Pulmonary artery endothelial cell (primary cell): ENCODE measurements at places on chromosomes 3 and 15.

- DNase-seq, result no peak
Measured at GRCh38 chr15:83110381-83110780, 2.9 kb downstream of the TM6SF1 start.

DNA sequence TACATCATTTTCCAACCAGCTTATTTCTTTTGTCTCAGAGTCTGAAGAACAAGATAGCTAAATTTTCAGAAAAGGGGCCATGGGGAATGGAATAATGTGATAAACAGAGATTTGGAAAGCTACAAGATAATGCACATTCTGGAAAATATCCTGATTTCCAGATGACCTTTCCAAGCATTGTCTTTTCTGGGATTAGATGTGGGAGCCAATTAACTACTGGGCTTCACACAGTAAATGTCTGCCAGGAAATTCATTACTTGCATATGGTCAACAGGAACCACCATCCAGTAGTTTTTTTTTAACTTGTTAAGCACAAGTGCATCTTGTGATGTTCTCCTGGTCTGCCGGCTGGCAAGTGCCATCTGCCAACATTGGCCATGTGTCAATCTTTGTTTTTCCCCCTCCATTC lies 131.1 kb upstream of the BFSP2 start:
- DNase-seq, result no peak

DNA sequence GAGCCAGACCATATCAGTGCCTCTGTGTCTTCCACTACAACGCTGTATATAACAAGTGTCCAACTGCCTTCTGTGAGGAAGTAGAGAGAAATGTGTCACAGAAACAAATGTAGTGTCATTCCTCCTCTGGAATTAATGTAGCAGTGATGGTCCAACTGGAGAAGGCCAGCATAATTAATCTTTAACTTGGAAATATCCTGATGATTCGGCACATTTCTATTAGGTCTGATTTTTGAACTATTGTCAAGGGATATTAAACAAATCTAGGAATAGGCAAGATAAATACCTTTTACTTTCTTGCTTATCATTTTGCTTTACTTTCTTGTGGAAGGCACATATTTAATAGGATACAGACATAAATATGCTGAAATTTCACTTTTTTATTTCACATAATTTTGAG lies 446.2 kb upstream of the ALCAM start:
- no peak for DNase-seq

DNA sequence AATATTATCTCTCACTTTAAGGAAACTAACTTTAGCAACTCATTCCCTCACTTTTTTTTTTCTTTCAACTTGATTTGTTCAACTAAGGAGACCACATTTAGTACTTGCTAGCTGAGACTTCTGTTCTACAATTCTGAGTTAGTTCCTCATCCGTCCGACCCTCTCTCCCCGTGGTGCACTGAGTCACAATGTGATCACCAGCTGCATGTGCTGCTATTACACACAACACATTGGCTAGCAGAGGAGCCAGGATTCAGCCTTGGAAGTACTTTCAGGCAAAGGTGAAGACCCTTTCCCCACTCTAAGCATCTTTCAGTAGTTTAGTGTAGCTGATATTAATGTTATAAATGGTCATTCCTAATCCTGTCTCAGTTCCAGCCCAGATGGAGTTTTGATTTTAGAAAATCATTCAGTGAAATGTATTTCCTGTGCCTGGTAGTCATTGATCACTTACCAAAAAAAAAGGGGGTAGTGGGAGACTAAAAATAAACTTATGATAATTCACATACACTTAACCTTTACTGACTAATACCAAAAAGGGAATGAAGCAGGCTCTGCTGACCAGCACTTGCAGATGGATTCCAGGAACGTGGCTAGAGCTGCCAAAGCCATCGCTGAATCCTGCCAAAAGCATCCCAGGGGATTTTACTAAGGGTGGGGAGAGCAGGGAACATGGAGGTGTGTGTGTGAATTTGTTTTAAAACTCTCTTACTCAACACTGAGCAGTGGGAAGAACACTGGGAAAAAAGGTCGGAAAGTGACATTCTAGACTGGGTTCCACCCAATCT lies 424.8 kb downstream of the LPP start:
- DNase-seq, result no peak

DNA sequence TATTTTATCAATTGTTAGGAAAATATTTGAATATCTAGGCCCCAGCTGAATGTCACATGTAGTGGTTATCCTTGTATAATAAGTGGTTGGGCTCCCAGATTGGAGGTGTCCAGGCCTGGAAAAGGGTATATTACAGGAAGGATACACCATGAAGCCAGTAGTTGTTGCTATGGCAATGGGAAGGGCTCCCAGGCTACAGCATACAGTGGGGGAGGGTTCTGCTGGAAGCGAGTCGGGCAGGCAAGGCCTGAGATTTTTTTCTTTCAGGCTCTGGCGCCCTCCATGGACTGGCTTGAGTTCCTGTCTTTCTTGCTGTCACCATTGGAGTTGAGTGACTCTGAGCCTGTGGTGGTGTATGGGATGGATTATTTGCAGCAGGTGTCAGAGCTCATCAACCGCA lies 8.9 kb downstream of the ECE2 start:
- DNase-seq, result peak; percentile 64

DNA sequence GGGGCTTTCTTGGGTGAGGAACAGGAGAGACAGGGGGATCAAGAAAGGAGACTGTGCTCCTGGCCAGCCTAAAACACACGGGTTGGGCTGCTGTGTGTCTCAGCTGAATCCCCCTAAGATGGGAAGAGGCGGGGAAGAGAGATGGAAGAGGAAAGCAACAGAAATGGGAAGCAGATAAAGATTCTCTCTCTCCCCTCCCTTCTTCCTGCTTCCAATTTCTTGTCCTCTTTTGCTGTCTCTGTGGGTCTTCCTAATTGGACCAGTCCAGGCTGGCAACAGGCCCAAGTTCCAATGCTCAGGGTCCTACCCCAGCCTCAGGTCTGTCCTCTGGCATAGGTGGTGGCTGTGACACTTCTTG lies 7.1 kb downstream of the ISLR2 start:
- DNase-seq, result no peak

- peak; percentile 95 for DNase-seq
Measured at GRCh38 chr3:179604321-179605078, at the start of the genes MRPL47 and NDUFB5. Gene MRPL47 (minus strand): TSS chr3:179604638. CDS start chr3:179604624, 14 bp downstream. Gene NDUFB5 (plus strand): TSS chr3:179604794. CDS start chr3:179604816, 22 bp downstream.

DNA sequence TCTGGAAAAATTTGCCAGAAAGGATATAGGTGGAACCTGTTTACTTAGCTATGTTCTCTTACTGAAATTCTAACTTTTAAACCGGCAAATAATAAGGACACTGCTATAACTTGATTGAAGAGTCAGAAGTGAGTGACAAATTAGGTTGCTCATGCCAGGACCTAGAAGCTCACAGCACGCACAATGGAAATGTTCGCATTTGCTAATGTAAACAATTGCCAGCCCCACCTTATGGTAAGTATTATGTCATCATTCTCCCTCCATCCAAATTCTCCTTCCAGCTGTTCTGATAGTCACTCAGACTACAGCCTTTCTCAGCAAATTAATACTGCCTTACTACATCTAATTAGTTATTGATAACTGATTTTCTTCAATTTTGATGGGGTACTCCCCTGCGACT lies 4.8 kb upstream of the STXBP5L start:
- no peak for DNase-seq

DNA sequence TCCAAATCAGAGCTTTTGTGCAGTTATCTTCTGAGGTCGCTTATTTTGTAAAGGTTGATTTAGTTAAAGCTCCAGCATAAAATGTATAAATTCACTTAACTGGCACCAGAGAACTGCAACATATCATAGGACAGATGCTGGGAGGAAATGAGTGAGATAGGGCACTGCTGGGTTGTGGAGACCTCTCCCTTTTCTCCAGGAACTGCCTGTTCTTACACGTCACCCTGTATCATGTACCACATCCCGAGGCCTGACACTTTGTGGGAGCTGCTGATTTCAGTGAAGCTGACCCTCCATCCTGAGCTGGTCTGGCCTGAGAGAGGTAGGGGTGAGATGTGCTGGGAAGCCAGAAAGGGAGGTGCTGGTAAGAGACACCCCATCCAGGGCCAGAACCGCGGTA lies 213.8 kb upstream of the FEZF2 start:
- no peak for DNase-seq

DNA sequence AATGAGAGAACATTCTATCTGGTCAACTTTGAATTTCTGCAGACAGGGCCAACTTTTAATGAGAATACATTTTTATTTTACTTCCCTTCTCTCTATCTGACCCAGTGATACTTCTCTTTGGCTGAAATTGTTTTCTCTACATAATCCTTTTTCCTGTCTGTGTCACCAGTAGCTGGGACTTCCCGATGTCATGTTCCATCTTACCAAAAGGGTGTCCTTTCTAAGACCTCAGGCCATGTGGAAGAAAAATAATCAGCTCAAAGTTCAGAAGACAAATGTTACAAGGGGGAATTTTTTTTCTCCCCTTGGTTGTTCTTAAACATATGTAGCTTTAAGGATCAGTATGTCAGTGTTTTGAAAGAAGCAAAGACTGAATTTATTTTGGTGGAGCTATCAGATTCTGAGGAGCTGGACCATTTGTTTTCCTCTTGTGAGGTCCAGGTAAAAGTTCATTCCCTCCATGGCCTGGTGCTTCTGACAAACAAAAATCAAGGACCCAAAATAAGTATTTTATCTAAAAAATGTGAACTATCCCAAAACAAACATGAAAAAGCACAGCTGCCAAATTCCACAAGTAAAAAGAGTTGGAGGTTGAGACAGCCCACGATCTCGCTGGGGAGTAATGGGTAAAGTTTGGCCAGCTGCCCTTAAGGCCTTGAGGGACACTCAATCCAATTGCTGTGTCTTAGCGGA lies 859.4 kb upstream of the NR2F2 start:
- no peak for DNase-seq
